ENCODE measurements at places on chromosomes 4 and X. TPM values are rescaled to one million over a fixed set of nuclear protein-coding genes. Genes with fewer than 3 reads are reported as not detected.

Gene FMR1NB
- total RNA-seq, result 59.5 TPM

Gene ZBTB33
- 12.7 TPM for total RNA-seq

- DNase-seq, result no peak
Measured at GRCh38 chrX:16212436-16212835, 45.2 kb downstream of the MAGEB17 start.

Gene ZBED1
- total RNA-seq, result 12.3 TPM

Gene GLRA2
- total RNA-seq, result not detected

- no peak for DNase-seq
Measured at GRCh38 chr4:78313754-78314120, 237.8 kb upstream of the ANXA3 start.

Gene CLDN34
- total RNA-seq, result not detected

GRCh38 chr4:86549163-86549788 lies 44.8 kb upstream of the PTPN13 start:
- no peak for DNase-seq

Gene PNMA6A
- 1.6 TPM for total RNA-seq
